ENCODE measurements at places on chromosomes 13 and 19.

GRCh38 chr19:3274942-3275582 is 50.6 kb downstream of the CELF5 start:
- DNase-seq, result peak; percentile 72

DNA sequence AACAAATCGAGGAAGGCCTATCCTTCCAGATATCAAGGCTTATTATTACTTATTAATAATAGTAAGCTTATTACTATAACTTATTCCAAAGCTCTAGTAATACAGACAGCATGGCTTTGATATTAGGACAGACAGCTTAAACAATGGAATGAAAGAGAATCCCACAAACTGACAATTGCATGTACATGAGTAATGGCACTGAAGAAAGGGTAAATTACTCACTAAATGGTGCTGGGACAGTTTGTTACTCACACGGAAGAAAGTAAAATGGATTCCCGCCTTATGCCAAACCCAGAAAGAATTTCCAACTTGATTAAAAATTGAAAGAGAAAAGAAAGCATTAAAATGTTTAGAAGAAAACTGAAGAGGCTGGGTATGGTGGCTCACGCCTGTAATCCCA is 60.3 kb downstream of the MIPEP start:
- DNase-seq, result no peak

GRCh38 chr13:104106705-104107393 is 1040.6 kb upstream of the SLC10A2 start:
- DNase-seq, result no peak

- DNase-seq, result no peak
Measured at GRCh38 chr19:16585808-16586476, 13.7 kb upstream of the SLC35E1 start.

- DNase-seq, result no peak
Measured at GRCh38 chr13:112855859-112856258, 113.2 kb upstream of the MCF2L start.

Data from NT2/D1 (cell line).